Urothelium cell line (cell line): ENCODE measurements at places on chromosomes 1 and 21.

- no peak for DNase-seq
These were observed 71.8 kb downstream of the PBX1 start for GRCh38 chr1:164630626-164631396.

DNA sequence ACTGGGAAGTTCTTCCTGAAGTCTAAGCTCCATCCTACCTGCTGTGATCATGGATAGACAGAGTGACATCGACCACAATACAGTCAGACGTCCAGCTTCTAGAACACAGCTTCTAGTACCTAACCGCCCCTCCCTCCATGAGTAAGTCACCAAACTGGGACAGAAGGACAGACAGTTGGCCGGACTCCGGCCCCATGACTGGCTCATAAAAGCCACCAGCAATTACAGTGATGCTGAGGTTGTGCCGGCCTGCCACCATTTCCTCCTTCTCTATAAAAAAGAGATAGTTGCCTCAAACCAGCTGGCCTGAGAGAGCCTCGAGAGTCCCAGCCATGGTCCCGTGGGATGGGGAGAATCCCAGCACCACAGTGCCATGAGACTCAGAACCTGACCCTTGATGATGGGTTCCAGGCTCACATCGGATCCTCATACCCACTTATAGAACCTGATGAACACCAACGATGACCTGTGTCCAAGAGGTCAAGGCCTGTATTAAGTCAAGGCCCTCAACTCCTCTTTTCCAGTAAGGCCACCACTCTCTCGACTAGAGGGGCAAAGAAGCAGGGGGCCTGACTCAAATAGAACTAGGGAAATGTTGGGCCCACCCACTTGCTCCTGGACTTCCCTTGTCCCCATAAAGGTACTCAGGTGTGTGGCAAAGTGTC is 3.4 kb downstream of the MEF2D start:
- no peak for DNase-seq

GRCh38 chr21:23968722-23969647 is 1638.3 kb downstream of the MRPL39 start:
- DNase-seq = peak; percentile 55

DNA sequence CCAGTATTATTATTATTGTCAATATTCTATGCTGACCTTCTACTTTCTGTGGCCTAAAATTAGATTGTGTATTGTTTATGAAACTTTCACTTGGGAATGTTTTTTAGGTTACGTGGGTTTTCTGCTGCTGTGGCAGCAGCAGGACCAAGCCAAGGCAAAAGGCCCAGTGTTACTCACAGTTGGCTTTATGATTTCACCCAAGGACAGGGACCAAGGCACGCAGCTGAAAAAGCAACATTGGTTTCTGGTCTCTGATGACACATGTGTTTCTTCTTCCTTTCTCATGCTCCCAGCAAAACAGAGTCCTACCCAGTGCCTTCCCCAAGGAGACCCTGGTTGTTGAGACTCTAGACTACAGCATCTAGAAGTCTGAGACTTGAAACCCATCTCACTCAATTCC is 413.7 kb downstream of the SETD4 start:
- DNase-seq = no peak

GRCh38 chr21:45135122-45135521 is 60.7 kb downstream of the ADARB1 start:
- DNase-seq = no peak

- DNase-seq = no peak
These were observed 7.2 kb upstream of the PDE9A start for GRCh38 chr21:42646076-42646825.

GRCh38 chr1:47474278-47475193 is 36.7 kb downstream of the FOXD2 start:
- DNase-seq = no peak

DNA sequence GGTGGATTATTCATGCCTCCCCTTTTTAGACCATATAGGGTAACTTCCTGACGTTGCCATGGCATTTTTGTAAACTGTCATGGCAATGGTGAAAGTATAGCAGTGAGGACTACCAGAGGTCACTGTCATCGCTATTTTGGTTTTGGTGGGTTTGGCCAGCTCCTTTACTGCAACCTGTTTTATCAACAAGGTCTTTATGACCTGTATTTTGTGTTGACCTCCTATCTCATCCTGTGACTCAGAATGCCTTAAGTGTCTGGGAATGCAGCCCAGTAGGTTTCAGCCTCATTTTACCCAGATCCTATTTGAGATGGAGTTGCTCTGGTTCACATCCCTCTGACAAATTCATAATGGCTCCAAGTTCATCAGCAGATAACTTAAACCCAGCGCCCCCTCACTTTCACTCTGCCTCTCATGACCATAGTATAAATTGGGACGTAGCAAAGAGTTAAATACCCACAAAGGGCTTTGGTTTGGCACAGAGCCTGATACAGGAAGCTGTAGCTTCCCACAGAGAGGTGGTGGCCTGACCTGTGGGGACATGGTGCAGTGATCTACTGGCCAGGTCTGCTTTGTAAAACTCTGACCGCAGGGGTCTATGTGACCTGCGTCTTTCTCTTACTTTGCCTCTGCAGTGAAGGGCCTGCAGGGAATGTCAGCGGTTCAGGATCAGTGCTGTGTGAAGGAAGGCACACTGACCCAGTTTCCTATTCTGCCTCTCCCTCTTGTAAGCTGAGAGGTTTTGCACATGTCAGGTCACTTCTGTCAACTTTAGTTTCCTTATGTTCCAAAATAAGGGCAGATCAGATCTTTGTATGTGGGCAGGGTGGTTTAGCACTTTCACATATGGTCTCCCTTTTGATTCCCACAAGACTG is 78.1 kb upstream of the ZNF644 start:
- peak; percentile 45 for DNase-seq

DNA sequence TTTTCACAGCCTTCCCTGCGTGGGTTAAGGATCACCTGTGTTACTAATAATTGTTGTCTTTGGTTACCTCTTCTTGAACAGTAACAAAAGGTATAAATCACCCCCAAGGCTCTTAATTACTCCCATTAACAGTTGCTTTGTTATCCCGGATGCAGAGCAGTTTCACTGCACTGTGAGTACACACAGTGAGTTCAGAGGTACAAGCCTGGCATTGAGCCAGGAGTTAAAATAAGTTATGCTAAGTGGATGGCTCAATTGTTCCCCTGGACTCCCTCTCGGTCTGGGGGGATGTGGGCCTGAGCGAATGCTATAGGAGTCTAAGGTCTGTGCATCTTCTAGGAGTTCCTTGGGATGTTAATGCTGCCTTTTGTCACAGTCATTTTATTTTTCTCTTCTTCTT is 258.3 kb downstream of the ATG4C start:
- no peak for DNase-seq

DNA sequence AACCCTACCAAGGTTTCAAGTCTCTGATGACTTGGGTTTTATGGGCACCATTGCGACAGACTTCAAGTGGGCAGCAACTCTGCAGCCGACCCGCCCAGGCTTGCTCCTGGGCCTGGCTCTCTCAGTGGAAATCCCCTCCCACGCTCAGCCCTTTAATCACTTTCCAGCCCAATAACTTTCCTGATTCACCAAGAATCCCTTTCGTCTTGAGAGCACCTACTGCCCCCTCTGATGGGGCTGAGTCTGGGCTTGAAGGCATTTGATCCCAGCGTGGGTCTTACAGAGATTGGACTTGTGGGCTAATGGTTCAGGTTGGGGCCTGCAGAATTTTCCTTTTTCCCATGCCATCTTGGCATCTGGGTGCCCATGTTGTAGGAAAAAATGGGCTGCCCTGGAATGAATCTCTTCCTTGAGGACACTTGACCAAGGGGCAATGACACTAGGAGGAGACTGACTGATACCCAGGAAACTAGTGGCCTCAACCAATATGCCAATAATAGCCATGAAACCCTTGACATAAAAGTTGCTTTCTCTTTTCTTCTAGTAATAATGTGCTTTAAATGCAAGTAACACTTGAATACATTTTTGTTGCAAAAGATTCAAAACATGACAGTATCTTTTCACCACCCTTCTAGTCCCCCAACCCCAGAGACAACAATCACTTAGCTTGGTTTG is 7.8 kb upstream of the PHLDA3 start:
- no peak for DNase-seq

DNA sequence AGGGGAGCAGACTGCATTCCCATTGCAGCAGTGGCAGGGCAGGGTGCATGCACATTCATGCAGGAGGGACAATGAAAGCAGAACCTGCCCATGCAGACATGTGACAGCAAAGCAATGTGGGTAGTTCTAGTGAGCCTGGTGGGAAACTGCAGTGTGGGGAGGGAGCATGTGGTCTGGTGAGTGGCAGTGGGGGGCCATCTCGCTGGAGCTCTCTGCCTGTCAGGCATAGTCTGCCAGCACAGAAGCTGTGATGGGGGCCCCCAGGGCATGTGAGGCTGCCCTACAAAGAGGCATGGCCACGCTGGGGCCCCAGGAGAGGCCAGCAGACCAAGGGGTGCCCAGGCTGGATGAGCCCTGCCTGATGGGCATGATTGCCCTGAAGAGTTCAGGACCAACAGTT is 579.7 kb downstream of the PTPRC start:
- no peak for DNase-seq

GRCh38 chr1:24727501-24728216 is 17.6 kb upstream of the CLIC4 start:
- DNase-seq = peak; percentile 64

GRCh38 chr1:50968821-50969610 is 1.0 kb upstream of the CDKN2C start:
- peak; percentile 51 for DNase-seq

DNA sequence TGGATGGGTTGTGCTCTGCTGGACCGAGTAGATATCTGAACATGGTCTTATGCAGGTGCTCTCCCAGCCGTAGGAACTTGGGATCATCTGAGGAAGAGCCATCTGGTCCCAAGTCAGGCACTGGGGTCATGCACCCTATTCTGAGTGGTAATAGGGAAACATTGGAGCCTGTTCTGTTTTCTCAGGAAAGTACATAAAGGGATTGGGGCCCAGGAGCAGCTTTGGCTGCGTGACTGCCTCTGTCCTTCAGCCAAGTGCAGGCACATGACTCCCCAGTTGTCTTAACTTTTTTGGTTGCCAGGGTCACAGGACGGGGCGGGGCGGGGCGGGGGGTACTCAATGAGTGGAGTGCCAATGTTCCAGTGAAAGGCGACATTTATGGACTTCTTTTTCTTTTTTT is 11.5 kb downstream of the PFKFB2 start:
- no peak for DNase-seq

DNA sequence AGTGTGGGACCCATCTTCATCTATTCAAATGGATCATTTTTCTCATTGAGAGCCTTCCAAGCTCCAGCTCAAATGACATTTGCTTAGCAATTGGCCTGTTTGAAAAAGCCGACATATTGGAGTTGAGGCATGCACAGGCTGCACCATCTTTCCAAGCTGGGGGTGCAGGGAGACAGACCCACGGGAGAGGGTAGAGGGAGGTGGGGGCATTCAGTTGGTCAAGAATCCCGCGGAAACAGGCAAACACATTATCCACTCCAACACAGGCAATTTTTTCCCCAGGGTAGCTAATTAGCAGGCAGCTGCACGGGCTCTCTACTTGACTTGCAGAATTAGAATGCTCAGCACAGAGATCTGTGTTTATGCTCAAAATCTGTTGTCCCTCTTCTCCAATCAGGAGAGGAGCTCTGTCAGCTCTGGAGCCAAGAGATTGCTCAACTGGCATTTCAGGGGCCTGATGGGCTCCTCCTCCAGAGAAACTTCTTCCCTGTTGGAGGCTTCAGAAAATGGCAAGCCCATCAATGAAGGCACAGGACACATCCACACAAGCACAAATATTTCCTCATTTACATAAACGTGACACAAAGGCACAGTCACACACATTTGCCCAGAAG is 267.8 kb downstream of the FOXD2 start:
- no peak for DNase-seq

DNA sequence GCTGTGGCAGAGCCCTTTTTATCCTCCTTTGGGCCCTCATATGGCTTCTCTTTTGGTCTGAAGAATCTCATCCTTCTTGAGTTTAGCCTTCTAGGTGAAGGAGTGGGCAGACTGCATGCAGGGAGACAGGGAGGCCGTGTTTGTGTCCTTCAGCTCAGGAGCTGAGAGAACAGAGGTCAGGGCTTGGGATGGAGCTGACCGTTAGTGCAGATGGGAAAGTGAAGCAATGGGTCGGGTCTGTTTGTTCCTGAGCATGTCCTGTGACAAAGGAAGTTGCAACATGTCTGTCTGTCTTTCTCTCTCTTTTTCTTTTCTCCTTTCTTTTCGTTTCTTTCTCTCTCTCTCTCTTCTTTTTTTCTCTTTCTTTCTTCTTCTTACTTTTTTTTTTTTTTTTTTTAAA is 14.9 kb downstream of the MAPKAPK2 start:
- DNase-seq = no peak

DNA sequence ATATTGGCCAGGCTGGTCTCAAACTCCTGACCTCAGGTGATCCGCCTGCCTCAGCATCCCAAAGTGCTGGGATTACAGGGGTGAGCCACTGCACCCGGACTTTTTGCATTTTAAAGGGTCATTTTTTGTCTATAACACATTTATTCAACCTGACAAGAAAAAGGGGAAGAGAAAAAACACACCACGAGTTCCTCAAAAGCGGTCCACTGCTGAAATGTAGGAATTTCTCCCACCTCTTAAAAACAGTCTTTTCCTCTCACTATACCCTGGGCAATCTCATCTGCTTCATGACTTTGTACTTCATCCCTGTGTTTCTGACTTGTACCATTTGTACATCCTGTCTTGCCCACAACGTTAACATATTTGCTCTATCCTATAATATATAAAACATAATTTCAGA is 413.3 kb upstream of the PTBP2 start:
- no peak for DNase-seq

- no peak for DNase-seq
These were observed 37.3 kb downstream of the MAST2 start for GRCh38 chr1:45840704-45841103.

- DNase-seq = no peak
These were observed 12.8 kb upstream of the LRRC52 start for GRCh38 chr1:165531021-165531420.

- DNase-seq = no peak
These were observed 8.6 kb downstream of the PRKACB start for GRCh38 chr1:84152649-84153056.

GRCh38 chr21:30684506-30684905 is 34.1 kb downstream of the KRTAP21-3 start:
- DNase-seq = no peak

DNA sequence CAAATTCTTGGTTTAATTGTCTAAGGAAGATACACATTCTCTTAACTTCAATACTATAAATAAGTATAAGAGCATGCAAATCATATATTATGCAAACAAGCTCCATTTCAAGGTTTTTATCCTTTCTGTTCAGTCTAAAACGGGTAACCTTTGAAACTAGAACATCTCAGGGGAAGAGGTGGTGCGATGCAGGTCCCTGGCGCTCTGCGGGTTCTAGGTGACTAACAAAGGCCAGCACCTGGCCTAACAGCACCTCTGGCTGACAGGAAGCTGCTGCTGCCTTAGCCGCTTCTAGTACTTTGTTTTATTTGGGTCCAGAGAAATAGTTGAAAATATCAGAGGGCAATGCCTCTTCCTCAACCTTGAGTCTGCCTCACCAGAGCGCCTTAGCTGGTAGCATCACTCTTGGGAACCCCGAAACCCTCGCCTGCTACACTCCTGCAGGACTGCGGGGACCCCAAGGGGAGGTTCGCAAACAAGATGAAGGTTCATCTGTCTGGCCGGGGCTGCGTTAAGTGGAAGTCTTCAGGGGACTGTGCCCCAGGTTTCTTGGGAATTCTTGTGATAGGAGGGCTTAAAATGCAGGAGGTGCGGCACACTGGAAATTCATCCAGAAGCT is 45.5 kb downstream of the PRDM15 start:
- no peak for DNase-seq

- no peak for DNase-seq
These were observed 17.3 kb upstream of the RAP1A start for GRCh38 chr1:111602302-111602701.

- peak; percentile 77 for DNase-seq
These were observed 6.6 kb upstream of the FOXE3 start for GRCh38 chr1:47409311-47410067.

- no peak for DNase-seq
These were observed 30.4 kb upstream of the DISP3 start for GRCh38 chr1:11448373-11449099.
